ENCODE measurements at places on chromosomes 6 and 20.

DNA sequence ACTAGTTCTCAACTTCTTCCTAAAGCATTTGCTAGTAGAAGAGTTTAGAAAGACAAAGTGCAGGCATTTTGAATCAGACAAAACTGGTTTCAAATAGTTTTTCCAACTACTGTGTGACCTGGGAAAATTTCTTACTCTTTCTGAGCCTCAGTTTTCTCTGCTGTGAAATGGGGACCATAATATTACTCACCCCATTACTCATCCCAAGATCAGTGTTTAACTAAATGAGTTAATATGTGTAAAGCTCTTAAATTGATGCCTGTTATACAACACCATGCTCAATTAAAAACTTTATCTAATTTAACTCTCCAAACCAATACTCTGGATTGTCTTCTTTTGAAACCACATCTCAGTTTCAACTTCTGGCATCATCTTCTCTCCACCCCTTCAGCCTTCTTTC, 87.4 kb downstream of the DNAH8 start:
- no peak for DNase-seq

- DNase-seq, result no peak
These were observed 144.8 kb downstream of the BCKDHB start for GRCh38 chr6:80251321-80251720.

DNA sequence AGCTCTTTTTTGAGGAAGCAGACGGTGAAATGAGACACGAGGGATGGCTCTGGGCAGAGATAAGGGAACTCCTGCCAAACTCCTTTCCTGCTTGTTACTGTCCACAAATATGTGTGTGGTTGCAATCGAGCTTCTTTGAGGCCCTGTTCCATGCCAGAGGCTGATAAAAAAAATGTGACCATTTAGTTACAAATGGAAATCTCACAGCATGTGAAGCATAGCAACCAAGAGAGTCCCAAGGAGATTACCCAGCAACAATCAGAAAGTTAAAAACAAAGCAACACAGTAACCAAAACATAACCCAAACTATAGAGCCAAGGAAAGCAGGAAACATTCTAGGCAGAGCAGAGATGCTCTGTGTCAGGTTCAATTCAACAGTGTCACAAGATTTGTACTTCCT, 35.4 kb upstream of the HMGN3 start:
- DNase-seq, result no peak

DNA sequence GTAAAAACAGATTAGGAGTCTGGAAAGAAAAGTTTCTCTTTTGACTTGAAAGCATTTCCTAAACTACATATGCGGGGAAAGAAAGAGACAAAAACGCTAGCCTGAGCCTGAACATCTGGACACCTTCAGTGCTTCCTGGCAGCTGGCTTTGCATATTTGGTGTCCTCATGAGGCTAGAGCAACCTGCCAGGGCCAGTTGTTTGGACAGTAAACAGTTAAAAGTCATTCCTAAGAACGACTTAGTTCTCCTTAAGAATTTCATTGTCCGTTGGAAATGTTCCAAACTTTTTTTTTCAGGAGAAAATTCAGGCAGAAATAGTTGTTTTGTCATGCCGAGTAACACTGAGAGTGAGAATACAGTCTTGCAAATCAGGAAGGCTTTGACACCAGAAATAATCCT, 199.8 kb downstream of the SMOC2 start:
- no peak for DNase-seq

DNA sequence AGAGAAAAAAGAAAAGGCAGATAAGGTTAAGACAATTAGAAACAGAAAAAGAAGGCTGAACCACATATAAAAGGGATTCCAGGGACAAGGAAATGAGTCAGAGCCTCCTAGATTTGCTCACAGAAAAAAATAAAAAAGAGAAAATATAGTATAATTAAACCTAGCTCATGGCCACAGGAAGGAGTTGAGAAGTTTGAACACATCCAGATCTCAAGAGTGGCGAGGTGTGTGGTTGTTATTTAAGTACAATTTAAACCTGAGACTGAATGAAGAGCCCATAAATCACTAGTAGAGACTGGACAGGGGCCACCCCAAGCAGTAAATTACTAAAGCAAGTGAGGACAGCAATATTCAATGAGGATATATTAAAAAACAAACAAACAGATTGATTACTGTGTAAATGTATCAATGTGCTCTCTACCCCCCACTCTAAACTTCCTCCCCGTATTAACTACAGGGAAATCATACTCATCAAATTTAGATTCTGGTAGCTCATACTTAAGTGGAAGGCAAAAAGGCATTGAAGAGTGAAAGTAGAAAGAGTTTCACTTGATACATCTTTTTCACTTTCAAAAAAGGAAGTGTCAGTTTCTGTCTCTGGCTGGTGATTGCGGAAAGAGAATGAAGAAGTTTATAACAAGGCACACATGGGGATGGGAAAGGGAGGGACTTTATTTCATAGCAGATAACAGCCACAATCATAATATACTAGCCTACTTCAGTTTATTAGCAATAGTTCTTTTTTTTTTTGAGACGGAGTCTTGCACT, 49.3 kb upstream of the SCAF8 start:
- DNase-seq, result no peak

Measured in stimulated activated CD4-positive, alpha-beta T cell treated with anti-CD3 and anti-CD28 coated beads, Interleukin-1b, Interleukin-23, amount 100 ng/mL, for 1 hour (primary cell).